ENCODE measurements at places on chromosomes 5 and 9. TPM values are rescaled to one million over a fixed set of nuclear protein-coding genes. Genes with fewer than 3 reads are reported as not detected.

MUSK gene
- total RNA-seq: 0.10 TPM

PCDHB6 gene
- total RNA-seq: 0.20 TPM

PCDHGC5 gene
- 7.3 TPM for total RNA-seq

SLC34A3 gene
- not detected for total RNA-seq

LCN10 gene
- total RNA-seq: 0.33 TPM

SGCD gene
- 2.5 TPM for total RNA-seq

GDF9 gene
- 0.26 TPM for total RNA-seq

BHMT2 gene
- total RNA-seq: 6.4 TPM

TMEM8B gene
- total RNA-seq: 7.0 TPM

HTR4 gene
- total RNA-seq: 0.07 TPM

STX17 gene
- 17.6 TPM for total RNA-seq

ACTL7A gene
- total RNA-seq: not detected

ARID3C gene
- 0.36 TPM for total RNA-seq

PCDHA5 gene
- total RNA-seq: 0.07 TPM

SLC25A25 gene
- total RNA-seq: 16.6 TPM

ADGRD2 gene
- total RNA-seq: not detected

UBE2QL1 gene
- 0.03 TPM for total RNA-seq

CDK5RAP2 gene
- total RNA-seq: 67.0 TPM

DBH gene
- not detected for total RNA-seq

SLC23A1 gene
- total RNA-seq: not detected

MLANA gene
- not detected for total RNA-seq

SEMA4D gene
- total RNA-seq: 0.78 TPM

PDE8B gene
- 0.46 TPM for total RNA-seq

IGIP gene
- 24.0 TPM for total RNA-seq

ENTPD2 gene
- total RNA-seq: not detected

Measured in smooth muscle cell of the pulmonary artery (primary cell).